ENCODE measurements at places on chromosomes 6 and 20.
A peak's percentile ranks its signal among the peaks of the same experiment; 100 is the strongest.

DNA sequence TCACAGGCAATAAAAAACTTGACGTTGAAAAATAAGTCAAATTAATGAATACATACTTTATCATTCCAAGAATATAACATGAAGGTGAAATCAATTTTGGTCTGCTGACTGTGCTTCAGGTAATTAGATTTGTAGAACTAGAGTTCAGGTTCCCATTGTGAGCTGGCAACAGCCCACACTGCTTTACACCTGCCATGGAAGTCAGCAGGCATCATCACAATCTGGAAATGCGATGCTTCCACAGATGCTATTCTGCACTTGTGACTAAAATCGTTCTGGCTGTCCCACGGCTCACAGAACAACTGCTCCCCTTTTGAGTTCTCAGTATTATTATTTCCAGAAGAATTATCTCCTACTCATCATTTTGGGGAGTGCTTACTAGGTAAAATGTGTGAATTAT, 62.6 kb upstream of the THEMIS start:
- DNase-seq, result no peak

GRCh38 chr6:13273931-13274706, 54.2 kb downstream of the TBC1D7 start:
- DNase-seq, result peak; percentile 52

DNA sequence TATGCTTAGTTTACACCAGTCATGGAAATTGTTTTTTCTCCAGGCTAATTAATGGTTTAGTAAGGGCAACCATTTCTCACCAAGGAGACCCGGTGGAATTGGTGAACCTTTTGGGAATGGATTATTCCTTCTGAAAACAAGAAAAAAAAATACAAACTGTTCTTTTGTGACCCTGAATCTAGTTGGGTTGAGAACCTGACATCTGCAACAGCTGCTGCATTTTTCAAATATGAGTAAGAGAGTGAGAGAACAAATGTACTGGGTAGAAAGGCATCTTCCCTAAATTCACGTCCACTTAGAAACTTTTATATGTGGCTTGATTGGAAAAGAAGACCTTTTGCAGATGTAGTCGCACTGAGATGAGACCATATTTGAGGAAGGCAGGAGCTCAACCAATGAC, 553.4 kb upstream of the EPHA7 start:
- DNase-seq, result no peak

DNA sequence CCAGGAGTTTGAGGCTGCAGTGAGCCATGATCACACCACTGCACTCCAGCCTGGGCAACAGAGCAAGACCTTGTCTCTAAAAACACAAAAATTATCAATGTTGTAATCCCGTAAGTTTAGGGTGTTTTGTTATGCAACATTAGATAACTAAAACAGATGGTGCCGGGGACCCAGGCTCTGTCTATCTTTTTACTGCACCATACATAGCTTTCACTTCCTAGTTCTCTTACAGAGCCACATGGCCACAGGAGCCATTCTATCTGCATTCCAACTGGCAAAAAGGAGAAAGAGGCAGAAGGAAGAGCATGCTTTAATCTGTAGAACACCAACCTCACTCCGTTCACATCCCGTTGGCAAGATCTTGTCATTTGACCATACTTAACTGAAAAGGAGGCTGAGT, 5.4 kb upstream of the TCF15 start:
- DNase-seq, result no peak

DNA sequence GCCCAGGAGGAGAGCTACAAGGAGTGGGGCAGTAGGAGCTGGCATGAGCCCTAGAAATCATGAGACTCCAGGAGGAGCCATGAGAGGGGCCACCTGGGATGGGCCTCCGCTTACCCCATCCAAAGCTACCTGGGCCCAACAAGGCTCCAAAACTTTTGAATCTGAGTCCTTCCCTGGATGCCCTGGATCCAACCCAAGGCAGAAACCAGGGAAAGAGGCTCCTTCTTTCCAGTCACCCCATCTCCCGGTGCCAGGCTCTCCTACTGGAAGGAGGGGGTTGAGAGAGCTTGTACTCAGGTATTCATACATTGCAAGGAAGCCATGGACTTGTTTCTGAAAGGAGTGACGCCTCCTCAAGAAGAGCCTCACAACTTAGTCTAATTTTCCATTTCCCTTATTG, 7.8 kb upstream of the SIRPG start:
- DNase-seq, result no peak

DNA sequence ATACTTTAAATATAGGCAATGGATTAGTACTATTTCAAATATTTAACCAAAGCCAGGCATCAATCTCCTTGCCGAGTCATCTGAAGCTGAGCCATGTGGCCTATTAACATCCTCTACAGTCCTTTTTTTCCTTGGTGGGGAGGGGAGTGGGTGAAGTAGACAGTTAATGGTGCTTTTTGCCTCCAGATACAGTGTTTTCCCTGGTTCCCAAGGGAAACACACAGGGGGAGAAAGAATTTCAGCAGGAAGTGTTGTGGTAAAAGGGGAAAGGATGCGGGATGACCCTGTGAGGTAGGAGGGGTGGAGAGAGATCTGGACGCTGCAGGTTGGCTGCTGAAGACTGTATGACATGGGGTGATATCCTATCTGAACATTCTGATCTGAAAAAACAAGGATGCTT, 9.6 kb downstream of the CLDN20 start:
- no peak for DNase-seq

- DNase-seq, result no peak
Observed at GRCh38 chr6:52317841-52318581, 33.5 kb upstream of the MCM3 start.

DNA sequence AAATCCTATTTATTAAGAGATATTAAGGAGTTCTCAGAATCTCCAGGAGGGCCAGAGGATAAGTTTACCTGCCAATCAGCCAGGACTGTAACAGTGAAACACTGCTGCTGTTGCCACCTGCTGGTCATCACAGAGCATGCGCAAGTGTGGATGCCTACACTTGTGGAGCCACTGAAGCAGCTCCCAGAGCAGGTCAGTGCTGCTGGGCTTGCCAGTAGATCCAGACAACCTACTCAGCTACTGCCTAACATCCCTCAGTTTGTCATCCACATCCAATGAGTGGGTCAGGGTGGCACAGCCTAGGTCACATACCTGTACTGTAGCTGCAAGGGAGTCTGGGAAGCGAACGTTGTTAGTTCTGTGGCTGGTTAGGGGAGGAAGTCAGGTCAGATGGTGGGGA, 18.3 kb upstream of the NHSL1 start:
- peak; percentile 30 for DNase-seq

GRCh38 chr6:25344827-25345226, 65.7 kb downstream of the CARMIL1 start:
- DNase-seq, result no peak
